ENCODE measurements at places on chromosomes 12 and 14. TPM values are rescaled to one million over a fixed set of nuclear protein-coding genes. Genes with fewer than 3 reads are reported as not detected.

The RNASE3 gene
- total RNA-seq, result not detected

The A2M gene
- 74.4 TPM for total RNA-seq

The WDR20 gene
- total RNA-seq, result 16.6 TPM

The CPNE6 gene
- not detected for total RNA-seq

The ADGRD1 gene
- total RNA-seq, result not detected

The CIROP gene
- total RNA-seq, result not detected

The NRXN3 gene
- total RNA-seq, result 0.92 TPM

- peak; percentile 97 for DNase-seq
Observed at GRCh38 chr12:89346741-89347324, 5.5 kb downstream of the DUSP6 start.

DNA sequence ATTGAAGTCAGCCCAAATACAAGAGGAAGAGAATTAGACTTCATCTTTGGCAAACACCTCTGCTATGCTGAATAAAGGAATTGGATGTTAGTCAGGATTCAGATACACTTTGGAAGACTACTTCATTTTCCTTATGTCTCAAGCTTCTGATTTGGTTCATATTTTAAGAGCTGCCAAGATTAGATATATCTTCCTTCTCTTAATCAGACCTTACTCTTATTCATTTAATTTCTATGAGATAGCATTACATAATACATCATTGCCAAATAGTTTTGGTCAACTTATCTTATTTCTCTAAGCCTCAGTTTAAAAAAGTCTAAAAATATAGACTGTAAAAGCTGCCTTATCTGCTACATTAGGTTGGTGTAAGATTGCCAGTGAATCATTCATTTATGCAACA lies 330.6 kb upstream of the NAV3 start:
- DNase-seq, result no peak

DNA sequence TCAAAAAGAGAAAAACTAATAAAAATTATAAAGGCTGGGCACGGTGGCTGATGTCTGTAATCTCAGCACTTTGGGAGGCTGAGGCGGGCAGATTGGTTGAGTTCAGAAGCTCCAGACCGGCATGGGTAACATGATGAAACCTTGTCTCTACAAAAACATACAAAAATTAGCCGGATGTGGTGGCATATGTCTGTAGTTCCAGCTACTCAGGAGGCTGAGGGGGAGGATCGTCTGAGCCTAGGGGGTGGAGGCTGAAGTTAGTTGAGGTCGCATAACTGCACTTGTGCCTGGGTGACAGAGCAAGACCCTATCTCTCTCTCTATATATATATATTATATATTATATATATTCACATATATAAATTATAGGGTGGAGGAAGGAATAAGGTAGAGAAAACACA lies 32.5 kb upstream of the ANO2 start:
- DNase-seq, result no peak

- DNase-seq, result no peak
Observed at GRCh38 chr12:7709969-7710675, 1.1 kb upstream of the DPPA3 start.

GRCh38 chr14:93937519-93937918 lies 10.4 kb downstream of the FAM181A start:
- no peak for DNase-seq

DNA sequence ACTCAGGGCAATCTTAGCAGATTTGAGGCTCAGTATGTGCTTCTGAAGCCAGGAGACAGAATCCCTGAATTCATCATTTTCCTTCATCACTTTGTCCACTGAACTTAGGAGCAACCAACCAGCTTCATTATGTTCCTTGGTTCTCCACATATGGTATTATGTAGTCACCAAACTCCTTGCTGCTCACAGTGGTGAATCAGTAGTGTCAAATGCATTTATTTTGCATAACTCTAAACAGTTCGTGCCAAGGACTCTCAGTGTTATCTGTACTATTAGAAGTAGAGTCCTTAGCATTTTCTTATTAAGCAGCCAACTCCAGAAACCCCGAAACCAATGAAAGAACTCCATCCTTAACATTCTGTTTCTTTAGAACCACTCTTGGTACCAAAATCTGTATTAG lies 466.9 kb upstream of the RGS6 start:
- DNase-seq, result no peak

DNA sequence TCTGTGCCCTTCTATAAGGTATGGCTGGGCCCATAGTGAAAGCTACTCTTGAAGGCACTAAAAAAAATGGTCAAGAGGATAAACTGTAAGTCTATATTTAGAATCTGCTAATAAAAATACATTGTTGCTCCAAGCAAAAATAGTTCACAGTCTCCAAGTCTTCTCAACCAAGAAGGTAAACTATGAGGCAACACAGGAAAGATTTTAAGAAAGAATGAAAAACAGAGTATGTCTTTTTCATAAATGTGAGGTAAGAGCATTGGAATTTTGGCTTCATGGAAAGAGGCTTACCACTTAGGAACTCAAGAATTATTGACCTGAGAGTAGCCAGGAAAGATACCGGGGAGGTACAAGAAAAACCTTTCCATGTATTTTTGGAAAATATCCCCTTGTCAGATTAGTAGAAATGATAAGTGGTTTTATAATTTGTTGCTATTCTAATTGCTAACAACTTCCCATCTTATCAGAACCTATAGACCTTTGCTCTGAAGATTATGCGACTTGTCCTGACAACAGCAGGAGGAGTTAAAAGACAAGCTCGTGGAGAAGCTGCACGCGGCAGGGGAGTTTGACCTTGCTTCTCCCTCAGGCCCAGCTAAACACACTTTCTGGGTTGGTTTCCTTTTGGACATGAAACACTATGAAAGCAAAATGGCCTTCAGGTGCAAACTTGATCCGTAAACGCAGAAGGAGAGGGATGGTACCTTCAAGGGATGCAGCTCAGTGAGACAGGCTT lies 238.1 kb downstream of the FOXN3 start:
- DNase-seq, result no peak

DNA sequence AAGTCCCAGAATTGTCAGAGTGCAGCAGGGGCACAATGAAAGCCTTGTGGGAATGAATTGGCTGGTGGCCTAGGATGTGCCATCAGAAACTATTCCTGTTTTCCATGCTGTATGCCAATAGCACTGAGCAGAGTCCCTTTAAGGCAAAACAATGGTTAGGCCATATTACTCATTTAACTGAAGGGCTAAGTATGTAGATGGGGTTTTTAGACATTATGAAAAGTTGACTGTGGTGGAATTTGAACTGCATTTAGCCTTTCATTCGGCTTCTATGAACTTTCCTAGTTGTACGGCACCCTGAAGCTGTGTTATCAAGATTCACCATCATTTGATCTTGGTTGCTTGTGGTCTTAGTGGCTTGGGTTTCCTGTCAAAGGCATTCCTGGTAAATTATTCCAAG lies 24.8 kb downstream of the IL26 start:
- DNase-seq, result no peak

DNA sequence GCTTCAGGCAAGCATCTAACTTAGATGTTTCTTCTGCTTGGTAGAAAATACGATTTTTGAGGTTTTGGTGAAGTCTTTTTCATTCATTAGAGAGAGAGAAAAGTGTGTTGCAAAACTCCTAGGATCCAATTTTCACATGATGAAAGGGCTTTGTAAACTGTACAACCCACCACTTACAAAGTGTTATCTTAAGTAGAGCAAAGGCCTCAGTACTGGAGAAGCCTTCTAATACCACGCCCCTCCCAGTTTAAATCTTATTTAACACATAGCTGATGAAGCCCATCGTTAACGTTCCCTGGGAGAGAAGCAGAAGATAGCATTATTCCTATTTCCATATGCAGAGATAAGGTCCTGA lies 869 bp downstream of the APOLD1 start:
- DNase-seq, result no peak

GRCh38 chr12:129558036-129558435 lies 345.8 kb downstream of the TMEM132D start:
- DNase-seq, result no peak

DNA sequence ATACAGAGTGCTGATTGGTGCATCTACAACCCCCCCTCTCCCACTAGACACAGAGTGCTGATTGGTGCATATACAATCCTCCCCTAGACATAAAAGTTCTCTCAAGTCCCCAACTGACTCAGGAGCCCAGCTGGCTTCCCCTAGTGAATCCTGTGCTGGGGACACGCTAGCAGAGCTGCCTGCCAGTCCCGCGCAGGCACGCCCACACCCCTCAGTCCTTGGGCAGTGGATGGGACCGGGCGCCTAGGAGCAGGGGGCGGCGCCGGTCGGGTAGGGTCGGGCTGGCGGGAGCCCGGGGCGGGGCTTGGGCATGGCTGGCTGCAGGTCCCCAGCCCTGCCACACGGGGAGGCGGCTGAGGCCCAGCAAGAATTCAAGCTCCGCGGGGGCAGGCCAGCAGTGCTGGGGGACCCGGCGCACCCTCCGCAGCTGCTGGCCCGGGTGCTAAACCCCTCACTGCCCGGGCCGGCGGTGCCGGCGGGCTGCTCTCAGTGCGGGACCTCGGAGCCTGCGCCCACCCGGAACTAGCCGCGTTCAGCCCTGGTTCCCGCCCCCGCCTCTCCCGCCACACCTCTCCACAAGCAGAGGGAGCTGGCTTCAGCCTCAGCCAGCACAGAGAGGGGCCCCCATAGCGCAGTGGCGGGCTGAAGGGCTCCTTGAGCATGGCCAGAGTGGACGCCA lies 64.3 kb upstream of the DDHD1 start:
- DNase-seq, result no peak

DNA sequence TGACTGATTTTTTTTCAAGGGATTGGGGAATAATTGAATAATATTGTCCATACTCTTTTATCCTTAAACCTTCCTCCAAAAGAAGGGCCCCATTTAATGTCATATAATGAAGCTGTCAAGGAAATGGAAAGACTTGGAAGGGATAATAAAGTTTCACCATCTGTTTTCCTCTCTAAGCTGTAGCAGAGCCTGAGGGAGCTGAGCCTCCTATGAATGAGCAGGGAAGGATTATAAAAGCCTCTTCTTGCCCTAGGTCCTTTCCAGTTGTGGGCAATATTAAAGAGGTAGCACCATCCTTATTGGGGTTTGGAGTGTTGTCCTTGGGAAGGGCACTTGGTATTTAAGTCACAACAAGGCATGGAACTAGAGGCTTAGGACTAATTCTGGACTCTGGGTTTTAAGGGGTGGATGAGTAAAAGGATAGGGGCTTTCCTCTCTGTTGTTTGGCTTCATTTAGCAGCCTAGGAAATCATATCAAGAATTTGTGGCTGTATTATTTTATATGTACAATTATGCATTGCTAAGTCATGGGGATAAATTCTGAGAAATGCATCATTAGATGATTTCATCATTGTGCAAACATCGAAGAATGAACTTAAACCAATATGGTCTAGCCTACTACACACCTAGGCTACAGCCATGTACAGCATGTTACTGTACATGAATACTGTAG lies 408.5 kb upstream of the DCN start:
- no peak for DNase-seq

GRCh38 chr12:6334940-6335450 lies 6.9 kb downstream of the TNFRSF1A start:
- no peak for DNase-seq

GRCh38 chr12:11992515-11992914 lies 78.2 kb upstream of the BCL2L14 start:
- no peak for DNase-seq

GRCh38 chr14:23023022-23023794 lies 11.5 kb downstream of the PSMB5 start:
- no peak for DNase-seq

DNA sequence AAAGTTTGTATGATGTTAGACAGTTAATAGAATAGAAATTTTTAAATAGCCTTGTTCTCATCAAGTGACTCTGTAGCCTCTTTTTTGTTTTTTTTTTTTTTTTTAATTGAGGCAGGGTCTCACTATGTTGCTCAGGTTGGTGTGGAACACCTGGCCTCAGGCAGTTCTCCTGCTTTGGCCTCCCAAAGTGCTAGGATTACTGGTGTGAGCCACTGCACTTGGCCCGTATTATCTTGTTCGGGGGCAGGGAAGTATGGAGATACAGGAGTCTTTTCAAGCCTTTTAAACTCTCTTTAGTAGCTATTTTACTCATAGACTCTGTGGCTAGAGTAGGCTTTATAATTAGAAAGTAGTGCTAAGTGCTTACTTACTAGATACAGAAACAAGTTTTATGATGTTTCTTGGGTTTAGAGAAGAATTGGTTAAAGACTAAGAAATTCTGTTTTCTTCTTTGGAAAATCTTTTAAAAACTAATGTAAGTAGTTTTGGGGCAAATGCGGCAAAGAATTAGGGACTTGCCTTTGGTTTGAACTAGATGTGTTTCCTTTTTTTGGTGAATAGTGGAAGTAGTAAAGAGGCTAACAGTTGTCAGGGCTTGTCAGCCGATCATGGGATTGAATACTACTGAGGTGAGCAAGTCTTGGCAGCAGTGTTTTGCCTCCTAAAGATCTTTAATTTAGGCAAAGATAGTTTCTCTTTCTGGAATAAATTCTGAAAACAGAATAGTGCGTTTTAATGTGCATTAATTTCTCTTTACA lies 31.3 kb downstream of the FBXO34 start:
- no peak for DNase-seq

DNA sequence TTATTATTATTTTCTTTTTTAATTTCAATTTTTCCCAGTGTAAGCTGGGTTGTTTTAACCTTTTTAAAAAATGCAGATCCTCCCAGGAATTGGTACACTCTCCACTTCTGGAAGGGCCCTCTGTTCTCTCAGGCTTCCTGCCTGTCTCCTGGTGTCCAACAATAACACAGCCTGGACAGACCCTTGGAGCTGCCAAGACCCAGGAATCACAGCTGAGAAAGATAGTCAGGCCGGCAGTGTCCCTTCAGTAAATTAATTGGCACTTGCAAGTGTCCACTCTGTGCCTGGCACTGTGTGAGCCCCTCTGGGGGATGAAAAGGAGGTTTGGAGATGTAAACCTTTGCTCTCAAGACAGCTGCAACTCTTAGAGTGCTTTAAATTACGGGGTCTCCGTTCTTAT lies 113.3 kb downstream of the SMOC1 start:
- no peak for DNase-seq

DNA sequence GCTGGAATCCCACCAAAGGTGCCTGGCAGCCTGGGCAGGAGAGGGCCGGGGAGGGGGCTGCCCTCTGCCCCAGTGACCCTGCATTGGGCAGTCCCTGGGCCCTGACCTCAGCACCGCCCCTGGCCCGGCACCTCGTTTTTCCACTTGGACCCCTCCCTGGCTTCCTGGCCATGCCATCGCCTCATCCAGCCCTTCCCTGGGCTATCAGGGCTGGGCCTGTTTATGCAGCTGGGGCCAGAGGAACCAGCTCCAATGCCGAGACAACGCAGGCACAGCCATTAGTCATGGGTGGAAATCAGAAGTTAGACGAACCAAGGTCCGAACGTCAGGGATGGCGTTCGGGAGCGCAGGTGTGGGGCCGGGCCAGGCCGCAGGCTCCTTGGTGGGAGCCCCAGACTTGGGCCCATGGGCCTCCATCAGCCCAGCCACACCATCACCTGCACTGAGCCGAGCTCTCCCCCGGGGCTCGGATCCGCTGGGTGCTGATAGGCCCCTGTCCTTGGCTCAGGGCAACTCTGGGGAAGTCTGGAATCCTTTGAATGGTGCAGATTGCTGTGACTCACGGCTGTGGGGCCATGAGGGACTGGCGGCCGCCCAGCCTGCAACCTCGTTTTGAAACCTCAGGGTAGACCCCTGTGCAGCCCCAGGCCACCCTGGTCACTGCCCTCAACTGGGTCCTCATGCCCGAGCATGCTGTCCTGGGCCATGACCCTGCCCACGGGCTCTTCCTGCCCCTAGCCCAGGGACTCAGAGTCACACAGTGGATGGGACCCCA lies 169.4 kb downstream of the KIF26A start:
- no peak for DNase-seq
